ENCODE measurements at places on chromosomes 6 and 20.

DNA sequence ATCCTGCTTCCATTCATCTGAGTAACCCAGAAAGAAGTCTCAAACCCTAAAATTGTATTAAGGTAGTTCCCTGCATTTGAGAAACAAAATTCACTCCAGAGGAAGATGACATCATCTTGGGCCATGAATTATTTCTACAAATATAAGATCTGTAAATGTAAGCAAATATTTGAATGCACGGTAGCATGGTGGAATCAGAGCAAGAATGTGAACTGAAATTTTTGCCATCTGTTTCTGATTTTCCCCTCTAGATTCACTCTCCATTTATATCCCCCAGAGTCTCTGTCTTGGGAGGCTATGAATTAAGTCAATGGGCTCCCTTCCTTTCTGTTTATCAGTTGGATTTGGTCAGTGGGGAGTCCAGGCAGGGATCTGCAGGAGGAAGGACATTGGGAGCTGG, 5.8 kb upstream of the MAP3K5 start:
- DNase-seq = no peak

- DNase-seq = no peak
These were observed 57.5 kb downstream of the CYB5R4 start for GRCh38 chr6:83917001-83917400.

GRCh38 chr6:163414946-163415619, 565 bp downstream of the QKI start:
- DNase-seq = peak; percentile 50

GRCh38 chr6:71733970-71734899, 152.1 kb upstream of the RIMS1 start:
- no peak for DNase-seq

DNA sequence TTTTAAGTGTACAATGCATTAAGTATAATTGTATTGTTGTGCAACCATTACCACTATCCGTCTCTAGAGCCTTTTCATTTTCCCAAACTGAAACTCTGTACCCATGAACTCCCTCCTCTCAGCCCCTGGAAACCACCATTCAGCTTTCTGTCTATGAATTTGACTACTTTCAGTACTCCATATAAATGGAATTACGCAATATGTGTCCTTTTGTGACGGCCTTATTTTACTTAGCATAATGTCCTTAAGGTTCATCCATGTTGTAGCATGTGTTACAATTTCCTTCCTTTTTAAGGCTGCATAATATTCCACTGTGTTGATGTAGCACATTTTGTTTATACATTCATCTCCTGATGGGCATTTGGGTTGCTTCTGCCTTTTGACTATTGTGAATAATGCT, 143.6 kb upstream of the KCNG1 start:
- DNase-seq = no peak

DNA sequence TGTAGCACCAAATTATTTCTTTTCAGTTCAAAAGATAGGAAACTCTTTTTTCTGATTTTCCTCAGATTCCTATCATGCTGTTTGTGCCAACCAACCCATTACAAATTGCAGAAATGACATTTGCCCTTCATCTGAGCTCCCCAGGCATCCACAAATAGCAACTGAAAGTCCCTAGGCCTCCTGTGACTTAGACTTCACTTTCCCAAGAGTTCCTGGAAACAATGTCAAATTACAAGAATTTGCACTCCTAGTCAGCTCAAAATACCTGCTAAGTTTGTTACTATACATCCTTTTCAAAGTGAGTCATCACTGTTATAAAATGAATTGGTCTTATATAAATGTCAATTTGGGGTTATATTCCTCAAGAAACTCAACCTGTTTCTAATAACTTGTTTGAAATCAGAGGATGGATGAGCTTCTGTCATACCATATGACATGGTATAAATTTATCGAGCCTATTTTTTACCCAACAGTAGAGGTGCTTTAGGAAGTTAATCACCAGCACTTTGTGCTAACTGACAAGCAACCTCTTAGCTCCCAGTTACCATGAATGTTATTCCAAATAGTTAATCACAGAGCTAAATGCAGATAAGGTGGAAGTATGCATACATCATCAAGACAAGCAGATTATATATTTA, 256.5 kb downstream of the HACE1 start:
- no peak for DNase-seq

GRCh38 chr6:157649311-157650260, 173.5 kb upstream of the SNX9 start:
- DNase-seq = no peak

DNA sequence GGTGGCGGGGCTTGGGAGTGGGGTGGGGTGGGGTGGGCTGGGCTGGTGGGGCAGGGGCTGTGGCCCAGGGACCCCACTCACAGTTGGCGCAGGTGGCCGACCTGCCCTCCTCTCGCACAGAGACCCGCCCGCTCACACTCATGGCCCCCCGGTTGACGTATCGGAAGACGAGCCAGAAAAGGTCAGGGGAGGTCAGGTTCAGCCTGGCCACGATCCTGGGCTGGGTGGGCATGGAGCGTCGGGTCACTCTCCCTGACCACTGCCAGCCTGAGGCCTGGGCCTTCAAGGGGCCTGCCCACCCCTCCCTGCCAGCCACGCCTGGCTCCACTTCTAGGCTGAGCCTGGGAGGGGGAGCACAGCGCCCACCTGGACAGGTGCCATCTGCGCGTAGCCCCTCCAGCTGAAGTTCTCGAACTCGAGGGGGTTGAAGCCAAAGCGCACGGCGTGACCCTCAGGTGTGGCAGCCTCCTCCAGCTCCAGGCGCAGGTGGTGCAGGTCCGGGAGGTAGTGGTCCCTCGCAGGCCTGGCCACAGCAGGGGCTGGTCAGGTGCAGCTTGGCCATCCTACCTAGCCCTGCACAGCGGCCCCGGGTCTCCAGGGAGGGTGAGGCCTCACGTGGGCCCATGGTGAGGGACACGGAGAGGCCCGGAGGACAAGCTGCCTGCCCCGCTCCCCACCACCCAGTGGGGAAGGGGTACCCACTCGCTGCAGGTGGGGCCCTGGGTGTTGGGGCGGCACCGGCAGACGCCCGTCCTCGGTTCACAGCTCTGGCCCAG, 31.2 kb downstream of the ADRM1 start:
- no peak for DNase-seq

DNA sequence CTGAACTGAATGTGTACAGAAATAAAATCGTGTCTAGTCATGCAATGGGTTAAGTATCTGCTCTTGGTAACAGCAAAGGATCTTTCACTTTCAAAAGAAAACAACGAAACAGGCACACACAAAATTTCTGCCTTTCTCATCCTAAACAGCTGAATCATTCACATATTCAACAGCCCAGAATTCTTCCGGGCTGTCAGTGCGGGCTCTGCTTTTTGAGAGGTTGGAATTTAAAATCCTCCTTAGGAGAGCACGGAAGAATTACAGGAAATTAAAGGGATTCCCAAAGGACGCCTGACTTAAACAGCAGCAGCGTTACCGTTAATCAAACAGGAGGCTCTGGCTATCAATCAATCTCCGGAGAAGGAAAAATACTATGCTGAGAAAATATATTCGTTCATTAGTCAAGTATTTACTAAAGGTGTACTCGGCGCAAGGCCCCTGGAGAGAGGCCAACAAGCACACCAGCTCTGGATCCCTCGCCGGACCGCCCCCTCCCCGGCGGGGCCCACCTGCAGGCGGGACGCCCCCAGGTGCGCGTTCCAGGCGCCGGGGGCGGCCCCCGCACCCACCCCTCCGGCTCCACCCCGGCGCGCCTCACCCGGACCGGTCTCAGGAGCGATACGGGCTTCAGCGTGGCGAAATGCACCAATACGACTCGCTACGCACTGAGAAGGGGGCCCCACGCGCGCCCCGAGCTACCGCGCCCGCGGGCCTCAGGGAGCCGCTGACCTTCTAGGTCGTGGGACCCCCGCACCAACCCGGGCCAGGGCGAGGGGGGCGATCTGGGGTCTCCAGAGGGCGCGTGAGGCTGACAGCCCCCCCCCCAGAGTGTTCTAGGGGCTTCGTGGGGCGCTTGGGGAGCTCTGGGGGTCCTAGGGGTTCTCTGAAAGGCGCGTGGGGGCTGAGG, 1.0 kb downstream of the NAPB start:
- DNase-seq = peak; percentile 63

GRCh38 chr6:2745246-2745645, 5.5 kb downstream of the MYLK4 start:
- DNase-seq = no peak

- DNase-seq = no peak
These were observed 54.6 kb downstream of the SLC2A10 start for GRCh38 chr20:46764068-46764467.

DNA sequence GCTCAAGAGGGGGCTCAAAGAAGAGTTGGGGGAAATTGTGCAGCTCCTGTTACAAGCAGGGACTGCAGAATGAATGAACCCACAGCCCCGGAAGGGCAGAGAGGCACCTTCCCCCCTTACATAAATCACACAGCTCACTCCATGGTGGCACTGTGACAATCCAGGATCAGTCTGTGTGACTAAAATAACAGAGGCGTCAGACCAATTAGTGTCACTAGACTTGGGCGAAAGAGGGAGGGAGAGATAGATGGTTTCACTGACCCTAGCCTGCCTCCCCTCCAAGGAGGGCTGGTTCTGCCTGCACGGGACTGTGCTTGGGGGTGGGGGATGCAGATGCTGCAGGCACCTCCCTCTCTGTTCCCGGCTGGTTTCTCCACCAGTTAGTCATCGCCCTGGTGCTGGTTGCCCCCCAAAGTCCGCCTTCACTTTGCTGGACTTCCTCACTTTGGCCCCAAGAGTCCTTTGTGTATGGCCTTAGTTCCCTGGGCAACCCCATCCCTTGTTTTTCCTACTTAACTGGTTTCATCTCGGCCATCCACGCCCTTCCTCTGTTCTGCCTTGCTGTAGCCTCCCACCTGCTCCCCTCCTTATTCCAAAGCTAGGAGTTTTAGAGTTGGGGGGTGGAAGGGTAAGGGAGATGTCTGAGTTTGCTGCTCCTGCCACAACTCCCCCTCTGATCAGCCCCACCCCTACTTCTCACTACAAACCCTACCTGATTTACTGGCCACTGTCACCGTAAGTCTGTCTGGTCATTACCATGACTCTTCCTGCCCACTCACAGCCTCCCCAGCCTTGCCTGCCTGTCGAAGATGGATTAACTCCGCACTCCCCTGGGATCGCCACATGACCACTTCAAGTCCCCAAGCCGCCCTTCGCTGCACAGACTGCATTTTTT, 17.7 kb downstream of the CCDC167 start:
- no peak for DNase-seq

- DNase-seq = no peak
These were observed 128.5 kb upstream of the SYNDIG1 start for GRCh38 chr20:24340933-24341332.

DNA sequence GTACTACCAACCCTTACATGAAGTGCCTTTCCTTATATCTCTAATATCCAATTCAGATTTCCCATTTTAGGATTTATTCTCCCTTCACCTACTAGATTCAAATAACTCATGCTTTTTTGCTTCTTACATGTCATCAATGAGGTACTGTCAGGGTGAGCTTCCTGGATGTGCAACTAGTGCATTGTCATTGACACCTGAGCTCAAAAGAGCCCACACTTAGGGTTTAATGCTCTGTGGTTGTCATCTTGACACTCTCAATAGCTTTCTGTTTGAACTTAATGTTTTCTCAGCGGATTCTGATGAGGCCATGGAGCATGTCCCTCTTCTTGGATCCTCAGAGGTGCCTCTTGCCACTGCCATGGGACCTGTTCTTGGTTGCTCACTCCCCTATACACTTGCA, 1033.3 kb upstream of the EYS start:
- DNase-seq = no peak

DNA sequence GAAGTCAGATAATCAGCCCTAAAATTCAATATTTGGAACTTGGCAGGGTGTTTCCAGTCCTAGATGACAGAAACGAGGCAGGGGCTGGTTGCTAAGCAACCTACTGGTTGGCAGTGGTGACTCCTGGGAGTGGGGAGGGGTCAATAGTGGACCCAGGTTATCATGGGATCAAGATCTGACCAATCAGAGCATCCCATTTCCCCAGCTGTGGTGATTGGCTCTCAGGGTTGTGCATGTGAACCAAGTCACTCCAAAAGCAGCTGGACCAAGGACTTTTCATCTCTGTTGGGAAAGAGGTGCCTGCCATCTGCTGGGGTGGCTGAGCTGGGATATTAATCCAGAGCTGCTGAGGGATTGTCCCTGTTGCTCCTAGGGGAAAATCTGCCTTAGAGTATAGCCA, 253.4 kb downstream of the PREX1 start:
- peak; percentile 10 for DNase-seq

GRCh38 chr20:10565191-10565921, 108.4 kb downstream of the JAG1 start:
- no peak for DNase-seq

DNA sequence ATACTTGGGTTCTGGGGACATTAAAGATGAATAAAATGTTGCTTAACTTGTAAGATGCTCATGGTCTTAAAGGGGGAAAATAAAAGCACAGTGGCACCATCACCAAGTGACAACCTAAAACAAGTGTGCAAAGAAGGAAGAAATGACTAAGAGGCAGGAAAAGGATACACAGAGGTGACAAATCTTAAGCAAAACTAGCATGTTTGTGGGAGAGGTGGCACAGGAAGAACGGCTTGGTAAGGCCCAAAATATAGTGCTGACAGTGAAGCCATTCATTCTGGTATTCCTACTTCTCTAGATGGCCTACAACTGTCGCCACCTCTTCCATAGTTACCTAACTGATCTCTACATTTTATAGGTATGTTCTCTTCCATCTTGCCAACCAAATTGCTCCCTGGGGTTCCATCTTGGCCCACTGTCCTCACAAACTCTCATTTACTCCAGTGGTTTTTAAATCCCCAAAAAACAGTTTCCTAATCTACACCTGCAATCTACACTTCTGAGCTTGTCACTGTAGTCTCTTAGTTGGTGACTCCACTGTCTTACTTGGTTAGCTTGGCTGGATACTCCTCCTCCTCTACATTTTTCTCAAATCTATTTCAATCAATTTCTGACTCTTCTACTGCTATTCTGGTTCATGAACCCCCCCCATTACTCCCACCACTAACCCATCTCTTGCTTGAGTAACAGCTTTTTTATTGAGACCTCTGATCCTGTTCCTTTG, 33.5 kb downstream of the FAM8A1 start:
- no peak for DNase-seq

GRCh38 chr6:321158-321438, 28.8 kb downstream of the DUSP22 start:
- DNase-seq = no peak

GRCh38 chr6:36444470-36444869, 1.7 kb downstream of the KCTD20 start:
- DNase-seq = no peak

GRCh38 chr6:89597988-89598387, 40.6 kb downstream of the LYRM2 start:
- peak; percentile 73 for DNase-seq

Measured in hematopoietic multipotent progenitor cell treated with erythropoietin and hydrocortisone succinate and interleukin-3 and kit ligand, for 4 days (in vitro differentiated cells).